ENCODE measurements at places on chromosomes 3 and 15. TPM values are rescaled to one million over a fixed set of nuclear protein-coding genes. Genes with fewer than 3 reads are reported as not detected.

- H3K4me1 ChIP-seq, result no peaks in the 10 kb centered on the region
- no peaks in the 10 kb centered on the region for H3K36me3 ChIP-seq
- H3K4me3 ChIP-seq, result no peak overlapping the region
- H3K27me3 ChIP-seq, result peaks cover 11% of the 10 kb centered on the region
Measured at GRCh38 chr3:9266716-9267115, 17.3 kb upstream of the SRGAP3 start.

DNA sequence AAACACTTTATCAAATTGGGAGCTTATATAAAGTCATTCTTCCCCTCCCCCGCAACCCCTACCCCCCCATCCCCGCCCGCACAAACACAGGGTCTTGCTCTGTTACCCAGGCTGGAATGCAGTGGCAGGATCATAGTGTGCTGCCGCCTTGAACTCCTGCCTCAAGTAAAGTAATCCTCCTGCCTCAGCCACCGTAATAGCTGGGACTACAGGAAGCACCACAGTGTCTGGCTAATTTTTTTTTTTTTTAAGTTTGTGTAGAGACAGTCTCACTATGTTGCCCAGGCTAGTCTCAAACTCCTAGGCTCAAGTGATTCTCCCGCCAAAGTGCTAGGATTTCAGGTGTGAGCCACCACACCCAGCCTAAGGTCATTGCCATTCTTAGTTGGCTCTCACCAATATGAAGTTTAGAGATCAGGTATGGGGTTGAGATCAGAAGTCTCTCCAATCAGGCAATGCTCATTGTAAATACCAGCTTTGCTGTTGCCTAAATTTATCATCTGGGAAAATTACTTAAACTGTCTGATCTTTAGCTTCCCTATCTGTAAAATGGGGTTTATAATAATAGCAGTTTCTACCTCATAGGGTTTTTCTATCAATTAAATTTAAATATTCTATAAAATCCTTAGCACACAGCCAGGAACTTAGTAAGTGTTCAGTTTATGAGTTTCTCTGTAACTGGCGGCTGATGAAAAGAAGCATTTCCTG is 60.3 kb downstream of the TGFBR2 start:
- peaks cover 74% of the 10 kb centered on the region for H3K4me1 ChIP-seq
- no peak for DNase-seq
- H3K4me3 ChIP-seq, result peak overlapping the region; percentile 50
- peaks cover 40% of the 10 kb centered on the region for H3K36me3 ChIP-seq
- no peaks in the 10 kb centered on the region for H3K27me3 ChIP-seq

DNA sequence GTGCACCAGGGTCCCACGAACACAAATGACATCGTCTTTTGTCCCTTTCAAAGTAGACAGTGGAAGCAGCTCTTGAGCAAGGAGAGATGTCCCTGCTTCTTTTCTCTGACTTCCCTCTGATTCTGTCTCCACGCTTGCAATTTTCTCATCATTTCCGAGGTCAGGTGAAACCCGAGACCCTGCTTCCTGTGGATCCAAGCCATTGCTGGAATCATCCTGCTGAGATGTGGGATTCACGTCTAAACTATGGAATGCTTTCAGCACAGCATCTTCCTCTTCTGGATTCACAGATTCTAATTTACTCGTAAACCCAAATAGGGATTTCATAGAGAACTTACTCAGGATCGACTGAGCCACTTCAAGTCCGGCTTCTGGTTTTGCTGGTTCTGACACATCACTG is 127.1 kb downstream of the FMN1 start:
- peak overlapping the region; percentile 79 for H3K27ac ChIP-seq
- H3K36me3 ChIP-seq, result no peaks in the 10 kb centered on the region
- no peak for DNase-seq
- H3K27me3 ChIP-seq, result peaks cover 19% of the 10 kb centered on the region

The PLA2G4E gene
- total RNA-seq, result not detected

All from natural killer cell treated with Interleukin-12 subunit alpha and Interleukin-12 subunit beta and Interleukin-15 and Interleukin-18, amount 100 ng/mL, for 72 hours (primary cell).